ENCODE measurements at places on chromosomes 5 and 9.

- DNase-seq = no peak
Observed at GRCh38 chr5:138922494-138922893, 47.4 kb upstream of the LRRTM2 start.

DNA sequence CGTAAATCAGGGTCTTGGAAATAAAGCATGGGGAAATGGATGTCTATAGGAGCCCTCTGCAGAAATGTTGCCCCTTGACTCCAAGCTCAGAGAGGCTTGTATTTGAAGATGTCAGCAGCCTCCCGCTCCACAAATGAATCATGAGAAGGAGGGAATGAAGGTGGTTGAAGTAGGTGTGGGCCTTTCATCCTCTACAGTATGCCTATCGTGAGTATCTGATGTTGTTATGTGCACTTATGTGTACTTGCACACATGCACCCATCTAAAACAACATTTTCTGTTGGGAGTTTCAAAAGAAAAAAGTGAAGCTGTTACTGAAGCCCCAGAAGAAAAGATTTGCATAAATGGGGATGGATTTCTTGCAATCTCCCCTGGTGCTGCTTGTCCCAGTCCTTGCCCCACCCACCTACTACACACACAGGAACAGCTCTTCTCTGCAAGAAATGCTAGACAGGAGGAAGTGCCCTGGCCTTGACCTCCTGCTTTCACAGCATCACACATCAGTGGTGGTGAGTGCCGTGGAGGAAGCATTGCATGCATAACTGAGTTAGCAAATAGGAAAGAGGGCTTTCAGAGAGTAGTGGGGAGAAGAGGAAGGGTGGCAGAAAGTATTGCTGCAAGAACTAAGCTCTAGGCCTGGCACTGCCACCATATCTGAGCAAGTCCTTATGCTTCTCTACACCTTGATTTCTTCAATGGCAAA is 156.1 kb downstream of the SNX18 start:
- DNase-seq = no peak

GRCh38 chr9:88802533-88802932 is 188.7 kb upstream of the S1PR3 start:
- DNase-seq = no peak

- no peak for DNase-seq
Observed at GRCh38 chr9:136024696-136025316, 63.6 kb upstream of the UBAC1 start.

- no peak for DNase-seq
Observed at GRCh38 chr5:168140241-168140640, 151.2 kb upstream of the WWC1 start.

DNA sequence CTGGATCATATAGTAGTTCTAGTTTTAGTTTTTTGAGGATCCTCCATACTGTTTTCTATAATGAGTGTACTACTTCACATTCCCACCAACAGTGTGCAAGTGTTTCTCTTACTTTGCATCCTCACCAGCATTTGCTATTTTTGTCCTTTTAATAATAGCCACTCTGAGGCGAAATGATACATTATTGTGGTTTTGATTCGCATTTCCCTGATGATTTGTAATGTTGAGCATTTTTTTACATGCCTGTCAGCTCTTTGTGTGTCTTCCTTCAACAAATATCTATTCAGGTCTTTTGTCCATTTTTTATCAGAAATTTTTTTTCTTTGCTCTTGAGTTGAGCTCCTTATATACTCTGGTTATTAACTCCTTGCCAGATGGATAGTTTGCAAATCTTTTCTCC is 114.0 kb downstream of the ADAMTSL1 start:
- no peak for DNase-seq

DNA sequence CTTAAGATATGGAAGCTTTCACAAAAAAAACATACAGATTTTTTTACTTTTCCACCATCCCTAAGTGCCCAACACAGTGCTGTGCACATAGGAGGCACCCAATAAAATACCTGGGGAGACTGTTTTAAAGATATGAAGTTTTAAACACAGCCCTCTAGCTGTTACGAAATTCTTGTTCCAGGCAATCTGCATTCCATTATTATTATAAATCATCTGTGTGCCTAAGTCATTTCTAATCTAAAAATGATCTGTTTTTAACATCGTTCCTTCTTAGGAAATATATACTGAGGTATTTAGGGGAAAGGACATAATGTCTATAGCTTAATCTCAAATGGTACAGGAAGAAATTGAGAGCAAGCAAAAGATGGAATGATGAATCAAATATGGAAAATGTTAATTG is 32.7 kb upstream of the ISCA1 start:
- DNase-seq = no peak

DNA sequence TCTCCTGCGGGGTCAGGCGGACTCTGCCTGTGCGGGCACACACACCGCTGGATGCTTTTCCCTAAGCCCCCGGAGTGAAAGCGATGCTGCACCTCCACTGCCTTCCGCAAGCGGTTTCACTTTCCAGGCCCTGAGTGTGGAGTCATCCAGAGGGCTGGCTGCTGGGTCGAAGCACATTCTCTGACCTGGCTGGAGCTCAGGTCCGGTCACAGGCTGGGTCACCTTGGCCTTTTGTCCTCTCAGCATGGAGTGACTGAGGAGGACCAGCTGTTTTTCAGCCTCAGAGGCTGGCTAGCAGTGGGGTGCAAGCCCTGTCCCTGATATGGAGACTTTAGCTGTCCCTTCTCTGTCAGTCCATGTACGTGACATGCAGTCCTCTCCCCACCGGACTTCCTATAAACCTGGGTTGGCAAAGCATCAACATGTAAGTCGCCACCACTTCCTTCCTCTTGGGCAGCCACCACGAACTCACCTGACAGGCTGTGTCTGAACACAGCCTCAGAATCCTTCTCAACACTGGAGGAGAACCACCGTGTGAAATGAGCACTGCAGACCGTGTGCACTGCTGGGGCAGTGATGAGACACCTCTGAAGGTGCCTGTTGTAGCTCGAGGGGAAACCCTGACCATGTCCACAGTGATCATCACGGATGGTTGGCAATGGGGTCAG is 51.3 kb downstream of the GADD45G start:
- no peak for DNase-seq

DNA sequence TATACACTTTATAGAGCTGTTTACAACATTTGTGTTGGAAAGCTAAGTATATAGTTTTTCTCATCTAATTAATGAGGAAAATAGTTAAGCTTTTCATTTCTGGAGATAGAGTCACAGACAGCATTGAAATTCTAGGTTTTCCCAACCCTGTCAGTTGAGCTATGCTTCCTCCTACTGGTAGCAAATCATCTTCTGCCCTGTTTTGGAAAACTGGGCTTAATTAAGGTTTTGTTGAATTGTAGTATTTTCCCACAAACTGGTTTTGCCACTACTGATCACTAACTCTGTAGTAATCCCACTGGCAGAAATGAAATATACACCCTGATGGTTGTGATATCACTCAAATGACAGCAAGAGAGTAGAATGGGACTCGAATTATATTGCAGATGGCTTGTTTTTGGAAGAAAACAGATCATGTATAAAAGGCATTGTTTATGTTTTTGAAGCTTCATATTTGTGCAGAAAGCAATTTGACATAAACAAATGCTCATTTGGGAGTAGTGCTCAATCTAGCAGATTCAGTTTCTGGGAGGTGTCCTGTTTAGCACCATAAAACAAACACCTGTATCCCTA is 46.6 kb downstream of the CD180 start:
- DNase-seq = no peak

GRCh38 chr5:15650266-15650665 is 150.3 kb downstream of the FBXL7 start:
- no peak for DNase-seq

DNA sequence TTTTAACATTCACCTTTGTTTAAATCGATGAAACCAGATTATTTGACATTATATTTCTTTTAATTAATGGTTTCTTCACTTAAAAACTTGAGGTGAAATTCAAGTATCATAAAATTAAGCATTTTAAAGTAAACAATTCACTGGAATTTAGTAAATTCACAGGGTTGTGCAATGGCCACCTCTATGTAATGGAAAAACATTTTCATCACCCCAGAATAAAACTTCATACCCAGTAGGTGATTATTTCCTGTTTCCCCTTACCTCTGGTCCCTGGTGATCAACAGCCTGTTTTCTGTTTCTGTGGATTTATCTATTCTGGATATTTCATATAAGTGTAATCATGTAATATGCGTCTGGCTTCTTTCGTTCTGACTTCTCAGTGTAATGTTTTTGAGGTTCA is 27.2 kb downstream of the HSPA4 start:
- DNase-seq = no peak

DNA sequence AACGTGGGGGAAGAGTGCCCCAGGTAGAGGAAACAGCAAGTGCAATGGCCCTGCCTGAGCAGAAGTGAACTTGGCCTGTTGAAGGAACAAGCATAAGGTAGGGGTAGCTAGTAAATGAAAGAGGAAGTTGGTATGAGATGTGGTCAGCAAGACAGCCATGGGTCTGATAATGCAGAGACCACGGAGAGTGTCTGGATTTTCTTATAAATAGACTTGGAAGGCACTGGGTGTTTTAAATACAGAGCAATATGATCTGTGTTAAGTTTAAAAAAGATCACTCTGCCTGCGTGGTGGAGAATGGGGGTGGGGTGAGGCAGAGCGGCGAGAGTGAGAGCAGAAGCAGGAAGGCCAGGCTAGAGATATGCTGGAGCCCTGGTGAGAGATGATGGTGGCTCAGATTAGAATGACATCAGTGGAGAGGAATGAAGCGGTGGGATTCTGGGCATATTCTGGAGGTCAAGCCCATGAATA is 4.2 kb downstream of the ADAM19 start:
- no peak for DNase-seq

- DNase-seq = no peak
Observed at GRCh38 chr9:134365791-134366222, 39.6 kb downstream of the RXRA start.

GRCh38 chr5:172315587-172316493 is 32.3 kb upstream of the UBTD2 start:
- DNase-seq = no peak

GRCh38 chr9:72150661-72151060 is 1.4 kb downstream of the GDA start:
- no peak for DNase-seq

DNA sequence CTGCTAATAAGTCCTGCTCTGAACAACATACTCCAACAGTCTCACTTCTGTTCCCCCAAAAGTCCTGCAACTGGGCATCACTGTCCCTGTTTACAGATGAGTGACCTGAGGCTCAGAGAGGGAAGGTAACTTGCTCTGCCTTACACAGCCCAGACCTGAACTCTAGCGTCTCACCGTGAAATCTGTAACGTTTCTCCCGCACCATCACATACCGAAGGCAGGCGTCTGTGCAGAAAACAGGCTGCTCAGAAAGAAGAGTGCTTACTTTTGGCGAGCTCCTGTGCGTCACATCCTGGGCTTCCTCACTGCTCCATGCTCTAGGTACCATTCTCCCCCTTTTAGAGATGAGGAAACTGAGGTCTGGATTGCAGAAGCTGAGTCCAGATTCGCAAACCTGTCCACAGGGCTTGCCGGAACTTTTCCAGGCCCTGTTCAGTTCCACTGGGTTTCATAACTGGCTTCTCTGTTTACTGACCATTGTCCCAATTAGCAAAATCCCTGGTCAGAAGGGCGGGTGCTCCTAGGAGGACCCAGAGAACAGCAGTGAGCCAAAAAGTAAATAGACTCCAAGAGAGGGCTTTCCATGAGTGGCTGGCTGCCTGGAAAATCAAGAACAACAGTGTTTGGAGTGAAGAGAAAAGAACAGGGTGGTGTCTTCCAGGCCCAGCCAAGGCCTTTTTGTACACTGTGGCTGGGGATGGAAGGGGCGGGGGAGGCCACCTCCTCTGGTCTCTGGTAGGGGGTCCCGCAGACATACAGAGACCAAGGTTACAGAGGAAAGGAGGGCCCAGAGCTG is 27.1 kb downstream of the GSN start:
- no peak for DNase-seq

DNA sequence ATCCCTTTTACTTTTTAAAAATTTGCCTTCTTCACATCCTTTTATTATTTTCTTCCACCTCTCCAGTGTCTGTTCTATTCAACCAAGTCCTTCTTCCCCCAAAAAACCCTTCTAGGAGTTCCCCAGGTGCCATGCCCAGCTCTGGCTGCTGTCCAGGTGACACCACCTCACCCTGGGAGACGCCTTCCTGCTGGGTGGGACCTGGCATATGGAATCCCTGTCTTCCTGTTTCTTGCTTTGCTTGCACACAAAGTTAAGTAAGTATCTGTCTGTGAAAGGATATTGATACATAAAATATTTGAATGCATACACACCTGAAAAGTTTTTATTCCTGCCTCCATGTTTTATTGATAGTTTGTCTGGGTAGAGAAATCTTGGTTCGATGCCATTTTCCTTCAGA is 23.1 kb upstream of the MED10 start:
- no peak for DNase-seq

GRCh38 chr9:137218754-137219271 is 3.2 kb downstream of the RNF208 start:
- DNase-seq = no peak

DNA sequence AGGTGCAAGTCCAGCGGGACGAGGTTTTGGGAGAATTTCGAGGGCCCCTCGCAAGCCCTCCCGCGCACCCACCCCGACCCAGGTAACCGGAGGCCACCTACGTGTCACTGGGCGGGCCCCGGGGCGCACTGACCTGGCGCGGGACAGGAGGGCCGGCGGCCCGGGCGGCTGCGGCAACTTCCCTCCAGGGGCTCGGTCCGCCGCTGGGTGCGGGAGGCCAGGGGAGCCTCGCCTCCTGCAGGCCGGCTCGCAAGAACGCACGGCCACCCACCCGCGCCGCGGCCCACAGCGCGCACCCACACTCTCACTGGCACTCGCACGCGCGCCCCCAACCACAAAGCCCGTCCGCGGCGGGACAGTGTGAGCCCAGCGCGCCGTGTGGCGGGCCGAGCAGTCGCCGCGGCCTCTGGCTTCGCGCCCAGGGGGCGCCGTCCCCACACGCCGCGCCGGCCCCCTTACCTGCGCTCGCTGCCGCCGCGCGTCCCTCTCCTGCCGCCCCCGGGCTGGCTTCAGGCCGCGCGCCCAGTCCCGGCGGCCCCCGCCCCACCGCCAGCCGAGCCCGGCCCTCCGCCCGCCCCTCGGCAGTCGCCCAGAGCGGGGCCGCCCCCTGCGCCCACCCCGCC is 451 bp downstream of the LPAR1 start:
- no peak for DNase-seq

- DNase-seq = no peak
Observed at GRCh38 chr9:1008216-1008615, 31.8 kb downstream of the DMRT3 start.

DNA sequence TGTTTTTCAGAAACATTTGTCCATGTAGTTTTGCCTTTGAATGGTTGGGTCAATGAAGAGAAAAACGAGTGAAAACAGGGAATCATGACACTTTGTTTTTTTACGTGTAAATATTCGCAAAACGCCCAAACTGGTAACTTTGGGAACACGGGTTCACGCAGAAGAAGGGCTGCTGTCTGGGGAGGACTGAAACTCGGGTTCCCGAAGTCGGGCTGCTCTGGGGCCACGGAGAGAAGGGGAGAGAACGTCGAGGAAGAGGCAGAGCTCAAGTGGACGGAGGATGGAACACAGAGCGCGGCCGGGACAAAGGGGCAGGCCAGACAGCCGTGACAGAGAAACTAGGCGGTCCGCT is 478 bp upstream of the SETD9 start:
- DNase-seq = no peak

DNA sequence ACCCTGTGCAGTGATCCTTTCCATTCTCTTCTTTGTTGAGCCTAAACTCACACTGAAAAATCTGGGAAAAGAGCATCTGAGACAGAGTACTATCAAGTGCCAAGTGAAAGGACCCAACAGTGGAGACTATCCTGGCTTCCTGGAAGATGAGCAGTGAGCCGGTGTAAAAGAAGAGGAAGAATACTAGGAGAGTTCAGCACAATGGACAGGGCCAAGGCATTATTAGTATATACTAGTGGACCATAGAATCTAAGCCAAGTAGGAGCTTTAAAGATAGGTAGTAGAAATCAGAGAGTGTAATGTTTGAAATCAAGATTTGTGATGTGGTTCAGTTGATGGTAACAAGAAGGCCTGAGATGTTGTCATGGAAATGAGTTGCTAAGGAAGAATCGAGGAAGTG is 140.8 kb downstream of the CAMK4 start:
- DNase-seq = no peak
